Ecto neural progenitor cell (in vitro differentiated cells): ENCODE measurements at places on chromosomes 7 and 10.

DNA sequence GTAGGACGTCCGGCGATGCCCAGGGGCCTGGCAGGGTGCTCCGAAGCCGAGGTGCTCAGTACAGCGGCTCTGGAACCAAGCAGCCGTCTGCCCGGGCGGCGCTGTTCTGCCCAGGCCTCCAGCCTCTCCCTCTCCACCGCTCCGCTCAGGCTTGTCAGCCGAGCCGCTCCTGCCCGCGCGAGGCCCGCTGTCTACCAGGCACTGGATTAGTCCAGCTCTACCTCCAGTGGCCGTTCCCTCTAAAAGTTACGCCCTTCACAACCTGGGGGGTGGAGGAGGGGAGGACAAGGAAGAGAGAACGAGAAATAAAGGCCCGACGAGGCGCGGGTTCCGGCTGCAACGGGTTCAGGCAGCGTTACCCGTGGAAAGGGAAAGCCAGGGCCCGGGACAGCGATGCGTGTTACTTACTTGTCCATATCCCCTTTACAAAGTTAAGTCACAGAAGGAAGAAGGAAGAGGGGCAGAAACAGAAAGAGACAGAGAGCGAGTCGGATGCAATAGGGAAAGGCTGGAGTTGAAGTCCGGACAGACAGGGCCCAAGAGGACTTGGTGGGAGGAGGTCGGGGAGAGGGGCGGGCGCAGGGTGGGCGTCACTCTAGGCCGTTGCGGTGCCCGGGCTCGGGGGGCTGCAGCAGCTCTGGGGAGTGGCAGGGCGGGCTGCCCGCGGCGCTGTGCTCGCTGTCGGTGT lies 2.8 kb downstream of the SP8 start:
- DNase-seq, result peak; percentile 68

DNA sequence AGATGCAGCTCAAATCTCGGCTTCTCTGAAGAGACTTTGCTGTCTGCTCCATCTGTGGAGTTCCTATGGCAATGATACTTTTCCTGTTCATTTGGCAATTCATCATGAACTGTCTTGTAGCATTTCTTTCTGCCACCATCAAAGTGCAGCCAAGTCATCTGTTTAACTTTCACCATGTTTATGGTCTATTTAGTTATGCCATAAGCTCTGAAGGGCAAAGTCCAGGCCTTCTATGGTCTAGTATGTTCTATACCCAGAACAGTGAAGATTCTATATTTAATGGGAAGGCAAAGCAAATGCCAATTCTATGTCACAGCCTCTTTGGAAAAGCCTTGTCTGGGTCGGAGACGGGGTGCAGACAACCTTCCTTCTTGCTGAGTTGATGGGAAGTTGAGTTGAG lies 472.6 kb downstream of the PLXNA4 start:
- DNase-seq, result no peak

DNA sequence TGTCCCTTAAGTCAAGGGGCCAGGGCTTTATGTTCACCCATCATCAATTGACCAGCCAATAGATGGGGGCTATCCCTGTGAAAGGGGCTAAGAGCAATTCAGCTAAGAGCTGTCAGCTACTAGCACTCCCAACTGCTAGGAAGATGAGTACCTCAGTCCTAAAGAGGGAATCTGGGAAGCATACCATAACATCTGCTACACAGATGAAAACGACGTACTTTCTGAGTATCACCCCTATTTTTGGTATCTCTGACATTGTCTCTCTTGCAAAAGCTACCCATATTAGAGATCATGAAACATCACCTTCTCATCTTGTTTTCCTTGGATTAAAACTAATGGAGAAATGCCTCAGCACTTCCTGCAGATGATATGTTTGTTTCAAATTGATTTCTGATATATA lies 7.5 kb upstream of the SMNDC1 start:
- DNase-seq, result no peak

DNA sequence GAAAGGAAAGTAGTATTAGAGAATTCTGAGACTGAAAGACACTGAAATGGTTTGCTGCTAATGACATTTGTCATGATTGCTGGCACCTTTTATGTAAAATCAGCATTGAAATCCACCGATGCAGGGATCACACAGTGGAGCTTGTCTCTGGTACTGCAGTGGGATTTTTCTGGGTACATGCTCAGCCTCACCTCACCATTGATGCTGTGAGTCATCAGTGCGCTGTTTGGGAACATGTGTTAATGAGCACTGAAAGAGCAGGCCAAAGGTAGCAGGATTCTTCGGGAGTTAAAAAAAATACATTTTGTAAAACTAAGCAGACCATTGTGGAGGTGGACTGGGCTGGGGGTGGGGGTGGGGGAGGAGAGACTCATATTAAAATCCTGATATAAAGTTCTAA lies 174.9 kb downstream of the CREB5 start:
- no peak for DNase-seq

DNA sequence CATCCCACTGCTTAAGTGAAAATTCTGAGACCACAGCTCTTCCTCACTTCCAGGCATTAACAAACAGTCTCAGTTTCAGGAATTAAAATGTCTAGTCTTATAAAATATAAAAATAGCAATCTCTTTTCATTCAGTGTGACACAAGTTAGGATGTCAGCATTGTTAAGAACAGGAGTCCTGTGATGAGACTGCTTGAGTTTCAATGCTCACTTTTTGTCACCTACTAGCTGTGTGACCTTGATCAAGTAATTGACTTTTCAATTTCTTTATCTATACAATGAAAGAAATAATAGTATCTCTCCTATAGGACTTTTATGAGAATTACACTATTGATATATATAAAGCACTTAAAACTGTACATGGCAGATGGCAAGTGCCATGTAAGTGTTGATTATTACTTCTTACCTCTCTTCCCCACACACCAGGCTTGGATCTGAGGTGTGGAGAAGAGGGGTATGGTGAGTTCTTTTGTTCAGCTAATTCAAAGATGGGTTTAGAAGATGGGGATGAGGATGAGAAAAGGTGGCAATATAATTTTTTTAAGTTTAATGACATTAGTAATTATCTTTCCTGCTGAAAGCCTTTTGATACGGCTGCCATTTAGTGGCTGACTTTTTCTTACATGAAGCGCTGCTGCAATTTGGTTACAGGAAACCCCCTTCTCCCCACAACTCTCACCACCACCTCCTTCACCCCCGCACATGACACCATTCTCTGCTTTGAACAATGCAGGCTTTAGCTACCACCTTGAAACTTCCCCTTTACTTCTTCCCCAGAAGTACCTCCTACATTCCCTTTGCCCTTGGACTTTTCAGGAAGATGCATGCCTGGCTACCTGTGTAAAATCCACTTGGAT lies 20.8 kb upstream of the HYAL4 start:
- DNase-seq, result no peak

- DNase-seq, result no peak
These were observed 663.5 kb downstream of the KCNMA1 start for GRCh38 chr10:76974017-76974691.

DNA sequence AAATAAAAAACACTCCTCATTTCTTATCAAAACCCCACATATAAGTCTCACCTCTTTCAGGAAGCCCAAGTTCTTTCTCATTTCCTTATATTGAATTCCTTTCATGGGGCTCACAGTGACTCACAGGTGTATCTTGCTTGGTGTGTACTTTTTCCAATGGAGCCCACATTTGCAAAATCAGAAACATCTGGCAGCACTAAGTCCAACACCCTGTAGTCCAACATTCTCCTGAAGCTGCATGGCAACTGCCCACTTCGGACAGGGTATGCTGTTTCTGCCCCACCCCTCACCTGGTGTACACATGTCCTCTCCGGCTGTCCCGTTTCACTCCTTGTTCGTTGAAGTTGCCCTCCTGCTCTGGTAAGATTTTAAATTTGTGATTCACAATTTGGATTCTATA lies 544.1 kb downstream of the SORCS3 start:
- no peak for DNase-seq
